ENCODE measurements at places on chromosomes 12 and 14.

GRCh38 chr14:37230551-37231194 lies 32.9 kb downstream of the MIPOL1 start:
- peak; percentile 27 for DNase-seq

- no peak for DNase-seq
Observed at GRCh38 chr12:51171884-51172514, 936 bp downstream of the TFCP2 start.

DNA sequence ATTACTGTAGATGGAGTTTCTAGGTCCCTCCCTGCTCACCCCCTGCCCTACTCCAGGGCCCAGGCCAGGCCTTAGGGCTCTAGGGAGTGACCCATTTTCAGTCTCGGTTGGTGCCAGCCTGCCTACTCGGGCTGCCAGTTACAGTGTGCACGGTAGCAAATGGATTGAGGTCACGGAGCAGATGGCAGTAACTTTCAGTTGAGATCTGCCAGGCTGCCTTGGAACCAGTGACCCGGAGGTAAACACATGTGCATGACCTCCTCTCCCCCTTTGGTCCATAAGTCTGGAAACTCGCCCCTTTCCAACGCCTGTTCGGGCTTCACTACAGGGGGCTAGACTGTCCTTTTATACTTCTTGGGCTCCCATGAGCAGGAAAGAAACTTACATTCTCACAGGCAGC lies 139.7 kb upstream of the TBX3 start:
- no peak for DNase-seq

GRCh38 chr14:101916816-101917412 lies 47.5 kb upstream of the DYNC1H1 start:
- no peak for DNase-seq

DNA sequence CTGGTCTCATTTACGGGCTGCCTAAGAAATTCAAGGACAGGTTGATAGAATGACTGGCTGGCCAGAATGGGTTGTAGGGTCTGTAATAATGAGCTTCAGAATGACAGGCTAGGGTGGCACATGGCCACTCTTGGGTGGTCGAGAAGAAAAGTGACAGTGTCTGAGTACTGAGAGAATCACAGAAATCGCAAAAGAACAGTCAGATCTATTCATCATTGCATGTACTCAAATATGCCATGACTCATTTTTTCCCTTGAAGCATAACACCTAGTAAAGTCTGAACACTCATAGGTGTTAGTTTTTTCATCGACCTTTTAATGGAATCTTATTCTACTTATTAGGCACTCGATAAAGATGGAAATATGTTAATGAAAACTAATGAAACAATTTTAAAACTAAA lies 37.8 kb upstream of the SEL1L start:
- DNase-seq: no peak

DNA sequence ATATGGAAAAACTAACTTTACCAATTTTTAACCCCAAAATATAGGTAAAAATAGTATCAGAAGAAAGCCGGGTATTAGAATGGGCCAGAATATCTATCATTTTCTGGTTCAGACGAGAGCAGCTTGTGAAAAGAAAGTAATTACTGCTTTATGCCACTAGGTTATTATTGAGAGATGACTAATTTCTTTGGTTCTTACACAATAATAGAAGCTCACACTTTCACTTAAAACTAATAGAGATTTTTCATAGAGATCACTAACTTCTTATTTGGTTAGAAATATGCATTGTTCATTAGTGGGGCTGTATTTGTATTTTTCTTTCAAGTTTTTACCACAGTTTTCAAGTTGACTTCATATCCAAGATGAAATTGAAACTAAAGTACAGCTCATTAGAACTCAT lies 1241.2 kb upstream of the FLRT2 start:
- no peak for DNase-seq

DNA sequence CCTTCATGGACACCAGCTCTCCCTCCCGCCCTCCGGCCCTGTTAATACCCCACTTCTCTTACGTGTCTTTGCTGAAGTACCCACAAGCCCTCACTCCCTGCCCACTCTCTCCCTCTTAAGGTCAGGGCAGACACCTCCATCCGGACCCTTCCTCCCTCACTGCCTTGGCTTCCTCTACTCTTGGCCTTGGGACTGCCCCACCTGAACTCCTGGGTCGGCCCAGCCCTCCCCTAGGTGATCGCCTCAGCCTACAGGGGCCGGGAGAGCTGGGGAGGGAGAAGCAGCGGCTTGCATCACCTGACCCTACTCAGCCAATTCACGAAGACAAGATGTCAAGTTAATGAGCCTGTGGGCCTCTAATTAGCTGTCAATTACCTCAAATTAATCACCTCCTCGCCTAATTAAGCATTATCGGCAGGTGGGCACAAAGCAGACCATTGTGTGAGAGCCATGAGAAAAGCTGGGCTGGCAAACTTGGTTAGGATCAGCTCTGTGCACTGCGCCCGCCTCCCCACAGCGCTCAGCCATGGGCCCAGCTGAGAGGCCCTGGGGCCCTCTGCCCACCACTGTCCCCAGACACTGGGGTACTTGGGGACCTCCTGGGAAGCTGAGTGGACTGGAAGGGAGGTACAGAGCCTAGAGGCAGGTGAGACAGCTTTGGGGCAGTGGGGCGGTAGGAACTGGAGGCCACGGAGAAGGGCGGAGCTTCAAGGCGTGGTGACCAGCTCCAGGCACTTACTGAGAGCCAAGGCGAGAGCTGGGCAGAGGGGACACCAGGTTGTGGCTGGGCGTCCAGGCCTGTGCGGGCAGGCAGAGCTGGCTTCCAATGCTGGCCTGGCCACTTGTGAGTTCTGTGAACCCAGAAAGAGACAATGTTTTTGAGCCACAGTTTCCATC lies 25.1 kb upstream of the VSX2 start:
- DNase-seq: no peak
